Karpas-422 (cell line): ENCODE measurements at places on chromosomes 1 and 21. TPM values are rescaled to one million over a fixed set of nuclear protein-coding genes. Genes with fewer than 3 reads are reported as not detected.
A peak's percentile ranks its signal among the peaks of the same experiment; 100 is the strongest.

DNA sequence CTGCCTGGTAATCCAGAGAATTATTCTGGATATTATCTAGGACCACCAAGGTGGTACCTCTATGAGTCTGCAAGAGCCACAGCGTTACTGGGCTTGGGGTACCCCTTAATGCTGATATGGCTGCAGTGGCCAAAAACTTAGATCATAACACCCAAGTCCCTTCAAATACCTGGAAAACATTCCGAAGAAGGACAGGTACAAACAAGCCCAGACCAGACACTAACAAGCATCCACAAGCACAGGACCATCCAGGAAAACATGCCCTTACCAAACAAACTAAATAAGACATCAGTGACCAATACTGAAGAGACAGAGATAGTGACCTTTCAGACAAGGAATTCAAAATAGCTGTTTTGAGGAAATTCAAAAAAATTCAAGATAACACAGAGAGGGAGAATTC, 2.9 kb downstream of the C1orf105 start:
- H3K36me3 ChIP-seq = no peaks in the 10 kb centered on the region
- DNase-seq = no peak
- no peak overlapping the region for H3K27ac ChIP-seq
- H3K4me1 ChIP-seq = no peaks in the 10 kb centered on the region

DNA sequence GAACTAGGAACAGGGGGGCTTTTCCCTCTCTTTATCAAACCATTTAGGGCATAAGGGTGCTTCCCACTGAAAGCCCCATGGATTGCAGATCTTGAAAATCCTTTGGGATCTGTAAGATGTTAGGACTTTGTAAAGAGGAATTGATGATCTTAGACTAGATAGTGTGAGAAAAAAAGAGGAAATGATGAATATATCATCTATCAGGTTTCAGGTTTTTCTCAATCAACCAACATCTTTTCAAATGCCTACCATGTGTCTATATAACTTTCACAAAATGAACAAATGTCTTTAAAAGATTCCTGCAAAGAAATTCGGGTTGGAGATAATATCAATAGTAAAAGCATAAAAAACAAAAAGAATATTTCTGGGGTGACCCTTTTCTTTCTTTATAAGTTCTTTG, 50.1 kb downstream of the KCNC4 start:
- H3K36me3 ChIP-seq = no peaks in the 10 kb centered on the region
- no peaks in the 10 kb centered on the region for H3K27me3 ChIP-seq
- no peak overlapping the region for H3K4me3 ChIP-seq
- DNase-seq = no peak
- no peak overlapping the region for H3K27ac ChIP-seq

DNA sequence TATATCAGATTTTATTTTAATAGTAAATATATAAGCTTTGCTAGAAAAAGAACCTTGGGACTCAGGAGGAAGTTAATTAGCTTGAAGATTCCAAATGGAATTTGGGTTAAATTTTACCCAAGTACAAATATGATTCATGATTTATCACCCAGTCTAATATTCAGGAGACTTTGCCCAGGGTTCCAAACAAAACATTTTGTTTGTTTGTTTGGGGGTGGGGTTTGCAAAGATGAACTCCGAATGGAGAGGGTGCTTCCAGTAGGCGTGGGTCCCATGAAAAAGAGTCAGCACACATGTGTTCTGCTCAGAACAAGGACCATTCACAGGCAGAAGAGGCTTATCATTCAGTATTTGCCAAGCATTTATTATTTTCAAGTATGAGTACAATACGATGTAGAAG, 23.5 kb downstream of the KCNT2 start:
- H3K4me1 ChIP-seq = no peaks in the 10 kb centered on the region
- no peak for DNase-seq
- H3K36me3 ChIP-seq = no peaks in the 10 kb centered on the region
- no peak overlapping the region for H3K27ac ChIP-seq

The KRTAP19-1 gene
- total RNA-seq = not detected in 2 replicates

DNA sequence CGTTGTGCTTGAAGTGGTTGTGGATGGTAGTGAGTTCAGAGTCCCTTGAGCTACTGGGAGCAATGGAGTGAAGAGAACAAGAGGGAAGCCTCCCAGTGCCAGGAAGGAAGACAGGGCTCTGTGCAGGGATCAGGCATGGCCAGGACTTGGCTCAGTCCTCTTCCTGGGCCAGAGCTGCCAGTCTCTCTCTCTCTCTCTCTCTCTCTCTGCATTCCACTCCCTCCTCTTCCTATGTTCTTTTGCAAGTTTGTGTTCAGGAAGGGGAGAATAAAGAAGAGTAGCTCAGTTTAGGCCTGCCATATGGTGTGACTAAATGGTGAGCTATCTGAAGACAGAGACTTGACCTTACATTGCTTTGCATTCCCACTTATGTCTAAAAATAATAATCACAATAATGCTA, 20.5 kb upstream of the RPTN start:
- H3K4me1 ChIP-seq = peaks cover 4% of the 10 kb centered on the region; the same call in 1 of the 2 replicates
- no peak overlapping the region for H3K27ac ChIP-seq
- no peaks in the 10 kb centered on the region for H3K36me3 ChIP-seq
- no peak for DNase-seq
- H3K27me3 ChIP-seq = no peaks in the 10 kb centered on the region
- H3K4me3 ChIP-seq = no peak overlapping the region

DNA sequence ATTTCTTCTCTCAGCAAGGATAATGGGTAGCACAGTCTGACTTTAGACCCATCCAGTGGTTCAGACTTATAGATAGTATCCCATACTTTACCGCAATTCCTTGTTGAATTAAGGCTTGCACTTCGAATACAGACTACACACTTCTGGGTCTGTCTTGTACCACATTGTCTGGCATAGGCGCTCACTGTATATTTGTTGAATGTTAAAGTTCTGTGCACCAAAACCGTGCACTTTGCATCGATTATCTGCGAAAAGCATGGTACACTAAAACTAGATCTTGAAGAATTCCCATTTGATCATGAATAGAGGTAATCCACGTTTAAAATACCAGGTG, 556 bp upstream of the RYR2 start:
- no peaks in the 10 kb centered on the region for H3K4me1 ChIP-seq
- DNase-seq = no peak
- H3K27me3 ChIP-seq = no peaks in the 10 kb centered on the region
- H3K4me3 ChIP-seq = no peak overlapping the region

- no peaks in the 10 kb centered on the region for H3K27me3 ChIP-seq
- no peaks in the 10 kb centered on the region for H3K4me1 ChIP-seq
- no peak overlapping the region for H3K27ac ChIP-seq
- H3K36me3 ChIP-seq = no peaks in the 10 kb centered on the region
- DNase-seq = no peak
Observed at GRCh38 chr1:147822292-147822691, 61.9 kb upstream of the GJA5 start.

- peak overlapping the region; percentile 76 for H3K4me3 ChIP-seq
- H3K27ac ChIP-seq = peak overlapping the region; percentile 98
- H3K4me1 ChIP-seq = peaks cover 69% of the 10 kb centered on the region
- no peaks in the 10 kb centered on the region for H3K36me3 ChIP-seq
- DNase-seq = peak; percentile 64
Observed at GRCh38 chr1:27632387-27633297, 2.3 kb downstream of the FGR start.

The ESRRG gene
- 0.15 TPM in 1 of 2 replicates, not detected in the other for total RNA-seq
